ENCODE measurements at places on chromosomes 7 and 10. TPM values are rescaled to one million over a fixed set of nuclear protein-coding genes. Genes with fewer than 3 reads are reported as not detected.
A peak's percentile ranks its signal among the peaks of the same experiment; 100 is the strongest.

ADIRF gene
- 13.2 TPM for total RNA-seq

C7orf25 gene
- total RNA-seq, result 6.4 TPM

EBLN1 gene
- not detected for total RNA-seq

DNA sequence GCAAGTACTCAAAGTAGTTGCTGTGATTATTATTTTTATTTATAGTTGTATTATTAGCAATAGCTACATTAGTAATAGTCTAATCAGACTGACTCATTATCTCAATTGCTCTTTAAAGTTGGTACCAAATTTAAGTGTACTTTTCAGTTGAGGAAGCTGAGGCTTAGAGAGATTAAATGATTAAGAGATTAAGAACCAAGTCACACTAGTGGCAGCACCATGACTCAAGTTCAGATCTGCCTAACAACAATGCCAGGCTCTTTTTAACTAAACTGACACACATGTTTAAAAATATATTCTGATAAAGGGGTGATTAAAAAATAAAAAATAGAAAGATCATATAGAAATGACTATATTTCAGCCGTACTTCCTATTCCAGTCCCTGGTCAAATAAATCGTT, 42.0 kb downstream of the FZD1 start:
- no peak for DNase-seq

CUBN gene
- 3.5 TPM for total RNA-seq

OR6B1 gene
- total RNA-seq, result not detected

INMT gene
- total RNA-seq, result 14.5 TPM

MYOF gene
- total RNA-seq, result 87.9 TPM

SFTPA1 gene
- total RNA-seq, result not detected

GIMAP4 gene
- 42.2 TPM for total RNA-seq

GRCh38 chr10:7405637-7406036, 5.2 kb downstream of the SFMBT2 start:
- DNase-seq, result no peak

IGFBP1 gene
- total RNA-seq, result not detected

DNA sequence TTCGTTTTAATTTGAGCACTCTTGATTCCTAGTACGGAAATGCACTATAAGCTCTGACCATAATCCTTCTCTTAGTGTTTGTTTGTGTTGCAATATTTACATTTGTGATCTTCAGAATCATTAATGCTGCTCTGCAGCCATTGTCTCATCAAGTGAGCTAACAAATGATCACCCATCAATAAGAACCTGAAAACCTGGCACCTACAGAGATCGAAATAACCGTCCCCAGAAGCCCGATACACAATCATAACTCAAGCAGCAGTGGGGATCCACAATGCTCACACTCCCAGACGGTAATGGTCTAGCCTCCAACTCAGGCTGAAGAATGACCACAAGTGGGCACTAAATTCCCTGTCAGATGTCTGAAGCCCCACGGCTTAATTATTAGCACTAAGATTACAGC, 156.0 kb upstream of the NFE2L3 start:
- DNase-seq, result no peak

- no peak for DNase-seq
Observed at GRCh38 chr7:99362801-99363200, 11.7 kb upstream of the ARPC1B start.

- DNase-seq, result no peak
Observed at GRCh38 chr10:600234-600633, 89.2 kb downstream of the DIP2C start.

- peak; percentile 57 for DNase-seq
Observed at GRCh38 chr7:138838166-138838565, 40.2 kb upstream of the ATP6V0A4 start.

DMTF1 gene
- total RNA-seq, result 142 TPM

DNA sequence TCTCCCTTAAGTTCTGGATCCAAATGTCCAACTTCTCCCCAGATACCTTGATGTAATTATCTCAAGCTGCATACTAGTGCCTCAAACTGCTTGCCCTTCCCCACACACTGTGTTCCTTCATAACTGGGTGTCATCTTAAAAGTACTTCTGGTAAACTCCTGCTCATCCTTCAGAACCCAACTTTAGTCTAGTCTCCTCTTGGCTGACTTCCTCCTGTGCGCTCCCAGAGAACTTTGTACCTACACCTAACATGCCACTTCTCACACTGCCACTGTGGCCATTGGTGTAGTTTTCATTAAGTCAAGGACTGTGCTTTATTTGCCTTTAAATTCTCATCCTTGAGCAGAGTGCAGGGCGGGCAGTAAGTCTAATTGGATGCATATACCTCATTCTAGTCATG, 575.2 kb upstream of the GALNT17 start:
- DNase-seq, result no peak

EPHB4 gene
- 49.1 TPM for total RNA-seq

GRCh38 chr7:55523366-55523765, 48.9 kb downstream of the VOPP1 start:
- DNase-seq, result no peak

ANXA8 gene
- total RNA-seq, result 9.3 TPM

- peak; percentile 75 for DNase-seq
Observed at GRCh38 chr10:31320550-31321211, 1.7 kb downstream of the ZEB1 start.

GRCh38 chr10:66457629-66458028, 468.2 kb upstream of the LRRTM3 start:
- no peak for DNase-seq

DNA sequence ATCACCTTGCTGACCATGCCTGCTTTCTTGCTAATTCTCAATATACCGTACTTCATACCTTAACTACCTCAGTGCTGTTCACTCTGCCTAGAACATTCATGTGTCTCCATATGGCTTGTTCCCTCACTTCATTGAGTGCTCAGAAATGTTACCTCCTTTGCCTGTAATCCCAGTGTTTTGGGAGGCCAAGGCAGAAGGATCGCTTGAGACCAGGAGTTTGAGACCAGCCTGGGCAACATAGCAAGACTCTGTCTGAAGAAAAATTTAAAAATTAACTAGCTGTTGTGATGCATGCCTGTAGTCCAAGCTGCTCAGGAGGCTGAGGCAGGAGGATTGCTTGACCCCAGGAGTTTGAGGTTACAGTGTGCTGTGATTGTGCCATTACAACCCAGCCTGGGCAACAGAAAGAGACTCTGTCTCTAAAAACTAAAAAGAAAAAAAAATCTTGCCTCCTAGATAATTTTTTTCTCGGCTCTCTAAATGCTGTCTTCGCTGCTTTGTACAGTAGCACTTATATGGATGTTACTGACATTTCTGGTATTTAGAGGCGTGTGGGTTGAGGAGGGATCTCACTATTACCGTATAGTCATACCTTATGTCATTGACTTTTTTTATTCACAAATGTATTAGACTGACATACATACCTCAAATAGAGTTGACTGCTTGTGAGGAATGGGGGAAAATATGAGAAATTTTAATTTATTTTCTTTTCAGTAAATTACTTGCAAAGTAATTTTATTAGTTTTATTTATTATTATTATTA, 63.7 kb downstream of the LCOR start:
- DNase-seq, result no peak

GRCh38 chr10:33982995-33983394, 648.5 kb upstream of the NRP1 start:
- DNase-seq, result no peak

DNA sequence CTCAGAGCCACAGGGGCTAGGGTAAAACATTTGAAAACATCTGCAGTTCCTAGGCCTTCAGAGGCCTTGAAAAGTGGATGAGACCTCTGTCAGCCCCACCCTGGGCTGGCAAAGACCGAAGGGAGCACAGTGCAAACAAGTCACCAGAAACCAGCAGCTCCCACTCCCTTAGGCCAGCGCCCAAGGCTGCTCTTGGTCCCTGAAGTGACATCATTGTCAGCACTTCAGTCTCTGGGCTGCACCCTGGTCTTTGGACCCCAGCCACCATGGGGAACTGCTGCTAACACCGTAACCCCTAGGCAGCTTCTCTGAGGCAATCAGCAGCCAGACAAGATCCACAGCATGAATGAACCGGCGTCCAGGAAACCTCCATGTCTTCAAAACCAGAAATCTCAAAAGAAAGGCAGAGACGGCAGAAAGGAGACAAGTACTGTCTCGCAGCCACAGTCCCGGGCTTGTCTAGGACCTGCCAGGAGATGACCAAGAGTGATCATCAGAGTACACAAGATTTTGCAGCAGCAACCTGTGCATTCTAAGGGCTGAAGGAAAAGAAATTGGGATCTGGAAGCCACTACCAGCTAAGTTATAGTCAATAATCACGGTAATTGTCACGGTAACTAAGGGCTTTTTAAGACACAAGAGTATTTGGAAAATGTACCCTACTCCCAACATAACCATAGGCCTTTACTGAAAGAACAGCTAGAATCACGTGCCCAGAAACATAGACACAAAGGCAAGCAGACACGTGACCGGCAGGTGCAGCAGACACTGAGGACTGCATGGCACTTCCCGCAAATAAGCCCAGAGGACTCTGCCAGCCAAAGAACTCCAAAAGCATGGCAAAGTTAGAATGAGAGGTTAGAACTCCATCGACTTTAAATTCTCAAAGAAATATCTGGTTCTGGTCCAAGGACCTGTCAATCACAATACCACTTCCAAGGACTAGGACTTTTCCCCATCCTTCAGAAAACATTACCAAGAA, 23.3 kb downstream of the CPXM2 start:
- DNase-seq, result no peak

COL13A1 gene
- total RNA-seq, result 4.6 TPM

DNA sequence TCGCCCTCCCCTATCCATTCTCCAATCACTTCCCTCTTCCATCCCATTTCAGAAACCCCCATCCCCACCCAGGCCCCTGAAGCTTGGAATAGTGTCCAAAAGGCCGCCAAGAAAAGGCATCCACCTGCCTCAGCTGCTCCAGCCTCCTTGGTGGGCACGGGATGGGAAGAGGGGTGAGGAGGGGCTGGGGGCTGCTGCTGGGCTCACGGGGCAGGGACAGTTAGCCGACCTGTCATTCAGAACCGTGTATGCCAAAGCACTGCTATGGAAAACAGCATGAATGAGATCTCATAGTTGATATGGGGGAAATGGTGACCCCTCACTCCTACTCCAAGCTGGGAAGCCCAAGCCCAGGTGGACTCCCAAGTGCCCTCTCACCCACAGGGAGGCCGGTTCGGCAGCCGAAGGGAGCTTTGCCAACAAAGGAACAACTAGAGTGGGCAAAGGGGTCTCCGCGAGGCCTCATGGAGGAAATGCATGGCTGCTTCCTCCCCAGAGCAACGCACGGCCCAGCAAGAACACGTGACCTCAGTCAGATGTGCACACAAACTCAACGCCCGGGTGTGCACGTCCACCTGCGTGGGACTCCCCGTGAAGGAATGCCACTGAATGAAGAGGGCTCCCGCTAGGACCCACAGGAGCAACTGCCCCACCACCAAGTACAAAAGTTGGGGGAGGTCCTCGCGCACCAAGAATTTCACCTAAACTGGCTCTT, 52.5 kb downstream of the EBF3 start:
- no peak for DNase-seq

DNA sequence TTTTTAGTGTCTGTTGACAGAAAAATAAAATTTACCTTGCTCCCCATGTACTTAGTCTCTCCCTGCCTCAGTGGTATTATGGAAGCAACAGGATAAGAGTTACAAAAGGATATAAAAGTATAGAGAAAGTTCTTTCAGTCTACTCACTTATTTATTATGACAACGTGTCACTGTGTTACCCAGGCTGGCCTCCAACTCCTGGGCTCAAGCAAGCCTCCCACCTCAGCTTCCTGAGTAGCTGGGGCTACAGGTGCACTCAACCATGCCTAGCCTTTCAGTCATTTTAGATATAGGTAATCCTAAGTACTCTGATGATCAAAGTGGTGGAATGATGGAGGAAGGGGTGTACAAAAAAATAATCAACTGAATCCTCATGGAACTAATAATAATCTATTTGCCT, 215.2 kb upstream of the MKLN1 start:
- no peak for DNase-seq

PLAU gene
- total RNA-seq, result 37.8 TPM

ADAP1 gene
- 1.6 TPM for total RNA-seq

DNA sequence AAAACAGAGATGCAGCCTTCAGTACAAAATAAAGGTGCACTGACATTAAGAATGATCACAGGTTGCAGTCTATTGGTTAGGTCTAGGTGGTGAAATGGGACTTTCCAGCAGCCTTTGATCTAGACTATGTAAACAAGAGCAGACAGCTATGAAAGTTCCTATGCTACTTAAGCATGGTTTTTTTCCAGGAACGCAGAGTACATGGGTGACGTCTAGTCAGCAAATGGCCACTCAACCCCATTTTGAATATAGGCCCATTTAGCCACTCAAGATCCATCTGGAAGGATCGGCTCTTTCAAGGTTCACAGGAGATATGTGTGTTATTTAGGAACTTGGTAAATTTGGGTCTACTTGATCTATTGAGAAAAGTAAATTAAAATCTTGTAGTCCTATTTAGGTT, 1424.6 kb upstream of the LRRTM3 start:
- DNase-seq, result no peak

- DNase-seq, result peak; percentile 63
Observed at GRCh38 chr10:70115948-70116682, 16.5 kb downstream of the AIFM2 start.

DNA sequence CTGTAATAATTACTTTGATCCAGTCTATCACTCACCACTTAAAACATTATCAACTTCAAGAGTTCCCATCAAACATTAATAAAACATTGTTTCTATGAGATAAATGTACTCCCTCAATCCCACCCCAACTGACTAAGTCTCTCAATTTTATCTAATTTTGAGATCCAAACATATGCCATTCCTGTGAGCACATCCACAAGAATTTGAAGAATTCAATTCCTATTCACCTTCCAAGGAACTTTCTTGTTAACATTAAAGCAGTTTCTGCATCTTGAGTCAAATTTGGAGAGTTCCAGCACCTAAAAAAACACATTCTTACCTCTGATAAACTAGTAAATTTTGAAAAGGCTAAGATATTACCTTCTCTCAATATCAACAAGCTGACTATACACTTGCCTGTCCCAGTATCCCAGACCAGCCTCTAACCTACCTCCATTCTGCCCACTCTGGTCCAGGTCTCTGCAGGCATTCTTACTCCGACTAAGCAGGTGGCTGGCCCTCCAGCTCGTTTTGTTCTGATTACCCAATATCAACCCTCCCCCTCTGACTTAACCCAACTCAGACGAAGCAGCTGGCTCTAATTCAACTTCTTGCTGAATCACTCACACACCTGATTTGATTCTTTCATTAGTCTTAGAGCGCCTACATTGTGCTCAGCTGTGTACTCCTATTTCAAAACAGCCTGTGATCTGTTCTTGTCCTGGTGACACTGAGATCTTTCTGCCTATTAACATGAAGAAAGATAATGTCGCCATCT, 275.2 kb downstream of the IPMK start:
- DNase-seq, result no peak

LDB3 gene
- 314 TPM for total RNA-seq

C10orf53 gene
- not detected for total RNA-seq

UCMA gene
- not detected for total RNA-seq

NKX1-2 gene
- total RNA-seq, result not detected

GRCh38 chr7:73988197-73988596, 39.8 kb upstream of the ELN start:
- no peak for DNase-seq

GRCh38 chr10:125928928-125929585, 32.7 kb downstream of the FANK1 start:
- peak; percentile 12 for DNase-seq

GIMAP8 gene
- total RNA-seq, result 12.2 TPM

ZMIZ2 gene
- total RNA-seq, result 9.6 TPM

ZNF727 gene
- not detected for total RNA-seq

MEOX2 gene
- 53.2 TPM for total RNA-seq

Data from tongue (tissue), 3 donors.